Fibroblast of mammary gland (primary cell): ENCODE measurements at places on chromosomes 3 and 15.

GRCh38 chr15:58839485-58839884 is 68.4 kb downstream of the MINDY2 start:
- DNase-seq = peak; percentile 31

DNA sequence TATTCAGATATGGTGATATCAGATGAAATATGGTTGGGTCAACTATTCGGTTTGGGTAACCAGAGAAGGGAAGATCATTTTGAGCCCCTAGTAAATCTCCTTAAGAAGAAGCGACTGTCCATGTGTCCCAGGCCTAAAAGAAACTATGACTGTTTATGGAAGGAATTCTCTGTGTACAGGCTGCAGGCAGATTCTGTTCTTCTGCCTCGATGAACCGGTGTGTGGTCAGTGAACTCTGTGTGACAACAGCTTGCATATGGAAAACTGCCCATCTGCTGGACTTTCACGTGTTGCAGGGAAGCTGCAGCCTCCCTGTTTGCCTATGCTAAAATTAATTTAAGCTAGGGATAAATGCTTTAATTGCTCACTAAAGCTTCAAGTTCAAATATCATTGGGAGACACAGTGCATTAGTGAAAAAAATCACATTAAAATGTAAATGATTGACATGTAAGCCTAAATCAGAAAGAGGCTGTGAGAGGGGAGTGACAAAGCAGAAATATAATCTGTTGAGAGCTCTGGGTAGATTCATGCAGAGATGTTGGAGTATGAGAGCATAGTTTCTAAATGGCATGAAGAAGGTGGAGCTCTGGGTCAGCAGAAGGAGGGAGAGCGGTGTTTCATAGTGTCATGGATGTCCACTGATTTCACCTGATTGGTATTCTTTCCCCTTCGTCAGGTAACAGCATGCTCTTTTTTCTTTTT is 65.4 kb upstream of the PFN2 start:
- no peak for DNase-seq

GRCh38 chr3:178170698-178171535 is 365.3 kb upstream of the KCNMB2 start:
- DNase-seq = peak; percentile 98

- DNase-seq = no peak
Observed at GRCh38 chr3:142691527-142691926, 32.3 kb upstream of the TRPC1 start.

- peak; percentile 94 for DNase-seq
Observed at GRCh38 chr3:124676236-124676635, 54.0 kb upstream of the UMPS start.
